CD8-positive, alpha-beta memory T cell (primary cell): ENCODE measurements at places on chromosomes 2 and 18. TPM values are rescaled to one million over a fixed set of nuclear protein-coding genes. Genes with fewer than 3 reads are reported as not detected.

CROCC2 gene
- total RNA-seq: not detected

GRCh38 chr2:15799432-15799827 is 140.9 kb upstream of the MYCN start:
- no peak for DNase-seq

PTPN18 gene
- 60.0 TPM for total RNA-seq

- no peak for DNase-seq
Measured at GRCh38 chr18:39795350-39795749, 2159.7 kb upstream of the PIK3C3 start.

CAVIN2 gene
- total RNA-seq: not detected

DNA sequence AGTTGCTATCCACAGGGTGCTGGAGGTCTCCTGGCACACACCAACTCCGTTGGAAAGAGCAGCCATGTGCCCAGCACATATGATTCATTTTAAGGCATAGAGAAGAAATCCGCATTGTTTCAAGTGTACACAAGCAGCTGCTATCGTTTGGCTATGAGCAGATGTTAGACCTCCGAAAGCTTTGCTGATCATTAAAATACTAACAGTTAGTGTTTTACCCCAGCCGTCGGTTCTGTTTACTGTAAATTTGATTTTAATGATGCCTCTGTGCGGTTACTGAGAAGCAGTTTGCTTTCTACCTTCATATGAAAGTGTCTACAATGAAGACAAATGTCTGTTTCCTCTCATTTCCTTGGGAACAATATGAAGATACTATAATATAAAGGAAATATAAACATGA is 154.9 kb downstream of the PTGR3 start:
- DNase-seq: no peak

GRCh38 chr2:19709553-19709952 is 192.2 kb downstream of the TTC32 start:
- DNase-seq: no peak

- no peak for DNase-seq
Measured at GRCh38 chr2:223008162-223008561, 43.8 kb upstream of the KCNE4 start.

GRCh38 chr2:14094592-14094991 is 537.9 kb upstream of the LRATD1 start:
- no peak for DNase-seq

LIPG gene
- total RNA-seq: not detected

TIGD1 gene
- total RNA-seq: 6.5 TPM

DNA sequence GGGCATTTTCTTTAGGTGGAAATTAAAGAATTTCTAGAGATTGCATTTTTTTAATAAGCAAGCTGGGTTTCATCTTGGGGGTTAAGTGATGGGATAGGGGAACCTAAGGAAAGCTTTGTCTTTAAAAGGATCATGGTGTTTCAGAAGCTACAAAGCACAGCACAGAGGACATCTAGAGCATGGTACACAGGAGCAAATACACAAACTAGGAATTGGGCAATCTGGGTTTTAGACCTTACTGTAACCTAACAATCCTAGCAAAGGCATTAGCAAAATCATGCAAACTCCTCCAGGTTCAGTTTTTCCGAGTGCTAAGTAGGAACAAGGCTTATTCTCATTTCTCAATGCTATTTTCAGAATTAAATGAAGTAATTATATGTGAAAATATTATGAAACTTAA is 134.1 kb downstream of the CD226 start:
- DNase-seq: no peak

IL37 gene
- not detected for total RNA-seq

SPATS2L gene
- total RNA-seq: 22.2 TPM

C2orf42 gene
- 29.1 TPM for total RNA-seq

GRCh38 chr2:118103951-118104940 is 16.0 kb downstream of the INSIG2 start:
- DNase-seq: no peak
